ENCODE measurements at places on chromosomes 5 and 9.

DNA sequence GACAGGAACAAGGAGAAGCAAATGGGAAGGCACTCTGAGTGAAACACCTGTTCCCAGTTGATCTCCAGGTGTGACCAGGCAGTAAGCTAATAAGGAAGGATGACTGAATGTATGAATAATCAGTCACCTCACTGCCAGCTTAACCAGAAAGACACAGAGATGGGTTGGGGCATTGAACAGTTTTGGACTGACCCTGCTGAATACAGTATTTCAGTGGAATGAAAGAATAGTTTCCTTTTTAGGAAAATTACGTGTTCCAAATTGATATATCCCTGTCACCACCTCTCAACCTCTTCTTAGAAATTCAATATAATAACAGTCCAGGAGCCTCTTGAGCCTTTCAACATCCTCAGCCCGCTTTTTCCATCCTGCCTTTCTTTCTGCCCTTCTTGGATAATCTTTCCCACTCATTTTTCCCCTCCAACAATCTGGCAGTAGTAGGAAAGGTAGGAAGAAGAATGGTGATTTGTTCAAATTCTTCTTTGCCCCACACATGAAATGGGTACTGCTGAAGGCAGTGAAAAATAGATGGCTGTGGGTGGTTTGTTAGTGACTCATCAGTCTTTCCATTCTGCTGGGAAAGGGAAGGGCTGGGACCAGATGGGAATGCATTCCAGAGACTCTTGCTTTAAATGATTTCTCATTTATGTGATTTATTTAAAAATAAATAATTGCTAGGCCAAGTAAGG lies 117.9 kb downstream of the ZSWIM6 start:
- no peak for DNase-seq

GRCh38 chr9:97853844-97854695 lies 1.0 kb downstream of the FOXE1 start:
- DNase-seq, result no peak

- peak; percentile 27 for DNase-seq
Observed at GRCh38 chr5:35853631-35854030, 3.1 kb upstream of the IL7R start.

DNA sequence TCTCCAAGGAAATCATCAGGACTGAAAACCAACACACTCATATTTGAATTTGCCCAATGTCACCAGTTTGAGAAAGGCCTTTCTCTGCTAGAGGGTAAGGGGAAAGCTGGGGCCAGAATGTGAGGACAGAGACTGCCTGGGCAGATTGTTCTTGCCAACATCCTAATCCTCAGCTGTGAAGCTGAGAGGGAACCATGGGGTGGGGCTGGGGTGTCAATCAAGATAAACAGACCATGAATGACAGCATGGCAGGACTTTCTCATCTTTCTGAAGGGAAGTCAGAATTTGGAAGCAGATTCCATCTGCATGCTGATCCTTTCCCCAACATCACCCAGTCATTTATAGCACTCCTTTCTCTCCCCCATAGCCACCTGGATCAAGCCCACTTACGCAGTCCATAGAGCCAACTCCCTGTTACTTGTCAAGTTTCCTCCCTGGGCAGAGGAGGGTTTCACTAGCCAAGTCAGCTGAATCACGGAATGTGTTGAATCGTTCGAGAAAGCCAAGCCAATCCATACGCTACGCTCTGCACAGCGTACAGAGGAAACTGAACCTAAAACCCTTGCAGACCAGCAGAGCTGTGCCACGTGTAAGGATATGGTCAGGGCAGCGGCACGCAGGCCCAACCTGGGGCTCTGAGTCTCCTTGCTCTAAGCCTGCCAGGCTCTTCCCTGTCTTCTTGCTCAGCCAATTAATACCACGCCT lies 14.9 kb downstream of the GLDC start:
- no peak for DNase-seq

DNA sequence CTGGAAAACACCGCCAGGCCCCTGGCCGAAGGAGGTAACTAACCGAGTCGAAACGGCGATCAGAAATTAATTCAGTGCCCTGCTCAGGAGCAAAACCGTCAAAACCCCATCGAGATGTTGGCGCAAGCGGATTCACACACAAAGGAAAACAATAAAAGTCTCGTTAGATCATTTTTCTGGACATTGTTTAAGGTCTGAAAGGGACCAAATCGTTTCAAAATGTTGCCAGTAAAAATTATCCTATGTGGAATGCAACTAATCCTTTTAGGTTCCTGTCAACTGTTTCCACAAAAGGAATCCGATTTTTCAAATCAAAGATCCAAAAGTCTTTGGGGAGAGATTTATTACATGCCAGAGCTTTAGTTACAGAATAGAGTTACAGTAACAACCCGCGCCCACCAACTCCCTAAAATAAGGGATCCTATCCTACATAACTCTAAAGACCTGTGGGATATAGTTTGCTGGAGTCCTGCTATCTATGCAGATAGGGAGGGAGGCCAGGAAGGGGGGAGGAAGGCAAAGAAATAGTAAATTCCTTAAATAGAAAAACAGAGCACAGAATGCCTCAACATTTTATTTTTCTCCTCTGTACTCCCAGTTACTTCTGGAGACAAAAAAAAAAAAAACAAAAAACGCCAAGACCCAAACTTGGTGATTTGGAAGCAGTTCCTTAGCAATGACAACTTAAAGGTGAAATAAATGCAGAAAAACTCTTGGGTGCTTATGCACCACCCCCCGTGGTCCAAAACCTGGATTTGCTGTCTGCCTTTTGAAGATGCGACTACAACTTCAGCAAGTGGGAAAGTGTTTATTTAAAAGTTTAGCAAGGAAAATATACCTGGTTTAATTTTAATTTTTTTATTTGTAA lies 10.6 kb downstream of the FOXD1 start:
- no peak for DNase-seq

GRCh38 chr9:19180991-19181390 lies 49.5 kb upstream of the DENND4C start:
- no peak for DNase-seq

GRCh38 chr5:133602835-133603380 lies 9.4 kb downstream of the FSTL4 start:
- DNase-seq, result no peak

DNA sequence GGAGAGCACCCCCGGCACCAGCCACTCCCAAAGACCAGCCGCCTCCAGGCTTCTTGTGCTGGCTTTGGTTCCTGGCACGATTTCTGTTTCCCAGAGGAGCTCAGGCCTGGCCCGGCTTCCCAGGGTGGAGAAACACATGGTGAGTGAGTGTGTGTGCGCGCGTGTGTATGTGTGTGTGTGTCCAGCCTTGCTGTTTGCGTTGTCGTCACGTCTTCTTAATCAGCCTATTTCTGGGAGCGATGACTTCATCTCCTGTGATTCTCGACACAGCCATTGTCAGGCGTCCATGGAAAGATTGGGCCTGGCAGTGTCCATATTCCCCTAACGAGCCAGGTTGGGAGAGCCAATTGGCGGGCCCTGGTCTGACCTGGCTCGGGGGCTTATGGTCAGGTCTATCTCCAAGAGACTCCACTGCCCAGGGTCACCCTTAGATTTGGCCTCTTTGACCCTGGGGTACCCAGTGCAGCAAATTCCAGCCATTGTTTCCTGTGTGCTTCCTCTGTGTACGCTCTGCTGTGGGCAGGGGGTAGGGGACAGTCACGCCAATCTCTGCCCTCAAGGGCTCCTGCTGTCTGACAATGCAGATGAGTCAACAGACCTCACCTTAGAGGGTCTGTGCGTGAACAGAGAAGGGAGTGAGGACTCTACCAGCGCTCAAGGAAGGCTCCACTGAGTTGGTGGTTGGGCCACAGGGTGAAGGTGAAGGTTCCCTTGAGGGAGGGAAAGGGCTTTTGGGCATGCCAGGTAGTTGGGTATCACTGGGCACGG lies 73.8 kb downstream of the DAB2IP start:
- peak; percentile 97 for DNase-seq
